Stimulated activated CD8-positive, alpha-beta memory T cell treated with anti-CD3 and anti-CD28 coated beads, Interleukin-2, amount 100 ng/mL, for 48 hours (primary cell): ENCODE measurements at places on chromosomes 2 and 18.

DNA sequence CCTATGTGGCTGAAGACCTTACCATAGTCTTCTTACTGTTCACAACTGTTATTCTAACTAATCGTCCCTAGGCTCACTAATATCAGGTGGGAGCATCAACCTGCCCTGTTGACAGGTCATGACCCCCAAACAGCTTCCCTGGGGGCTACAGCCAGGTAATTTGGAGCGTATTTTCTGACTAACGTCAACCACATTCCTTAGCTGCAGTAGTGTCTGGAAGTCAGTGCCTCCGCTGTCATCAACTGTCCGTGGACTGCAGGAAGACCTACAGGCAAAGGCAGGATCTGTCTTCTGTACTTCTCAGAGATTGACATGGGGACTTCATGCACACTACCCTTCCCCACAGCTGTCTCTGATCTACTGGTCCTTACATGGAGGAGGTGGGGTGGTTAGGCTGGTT is 456.9 kb downstream of the BCL11A start:
- no peak for DNase-seq

DNA sequence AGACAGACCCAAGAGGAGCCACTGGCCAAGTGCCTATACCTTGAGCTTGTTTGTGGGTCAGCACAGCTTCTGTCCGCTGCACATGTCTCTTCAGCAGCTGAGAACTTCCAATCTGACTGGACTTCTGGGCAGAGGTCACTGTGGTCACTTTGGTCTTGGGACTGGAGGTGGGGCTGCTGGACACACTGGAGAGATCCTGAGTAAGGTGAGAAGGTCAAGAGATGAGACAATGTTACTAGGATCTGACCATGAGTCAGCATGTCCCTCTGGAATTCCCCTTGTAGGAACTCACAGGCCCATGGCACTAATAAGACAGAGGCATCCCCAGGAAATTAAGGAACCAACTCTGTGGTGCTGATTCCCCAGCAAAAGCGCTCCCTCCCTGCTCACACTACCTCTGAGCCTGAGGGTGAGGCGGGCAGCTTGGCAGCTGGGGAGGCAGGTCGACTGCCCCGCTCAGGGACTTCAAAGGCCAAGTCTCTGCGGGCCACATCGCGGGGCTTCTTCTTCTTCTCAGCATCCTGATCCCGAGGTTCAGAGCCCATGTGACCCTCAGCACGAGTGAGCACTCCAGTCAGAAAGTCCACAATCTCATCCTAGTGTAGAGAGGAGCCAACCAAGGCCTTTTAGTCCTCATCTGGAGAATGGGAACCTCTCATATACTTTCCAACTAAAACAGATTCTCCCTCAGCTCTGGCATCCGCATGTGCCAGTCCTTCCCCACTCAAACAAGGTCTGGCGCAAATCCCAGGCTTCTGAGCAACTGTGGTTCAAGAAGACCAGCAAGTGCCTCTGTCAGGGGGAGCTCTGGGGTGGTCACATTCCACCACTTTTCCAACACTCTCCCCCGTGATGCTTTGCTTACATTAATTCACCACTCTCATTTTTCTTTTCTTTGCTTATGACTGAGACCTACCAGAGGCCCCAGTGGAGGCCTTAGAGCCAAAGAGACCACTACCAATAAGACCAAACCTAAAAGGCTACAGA is 29.4 kb downstream of the KANSL3 start:
- no peak for DNase-seq

- no peak for DNase-seq
These were observed 7.6 kb downstream of the FAM168B start for GRCh38 chr2:131085646-131086045.

GRCh38 chr18:23992089-23992940 is 22.2 kb upstream of the TTC39C start:
- no peak for DNase-seq

- no peak for DNase-seq
These were observed 5.5 kb upstream of the ITSN2 start for GRCh38 chr2:24365826-24366225.
